ENCODE measurements at places on chromosomes 3 and 15.
A peak's percentile ranks its signal among the peaks of the same experiment; 100 is the strongest.

DNA sequence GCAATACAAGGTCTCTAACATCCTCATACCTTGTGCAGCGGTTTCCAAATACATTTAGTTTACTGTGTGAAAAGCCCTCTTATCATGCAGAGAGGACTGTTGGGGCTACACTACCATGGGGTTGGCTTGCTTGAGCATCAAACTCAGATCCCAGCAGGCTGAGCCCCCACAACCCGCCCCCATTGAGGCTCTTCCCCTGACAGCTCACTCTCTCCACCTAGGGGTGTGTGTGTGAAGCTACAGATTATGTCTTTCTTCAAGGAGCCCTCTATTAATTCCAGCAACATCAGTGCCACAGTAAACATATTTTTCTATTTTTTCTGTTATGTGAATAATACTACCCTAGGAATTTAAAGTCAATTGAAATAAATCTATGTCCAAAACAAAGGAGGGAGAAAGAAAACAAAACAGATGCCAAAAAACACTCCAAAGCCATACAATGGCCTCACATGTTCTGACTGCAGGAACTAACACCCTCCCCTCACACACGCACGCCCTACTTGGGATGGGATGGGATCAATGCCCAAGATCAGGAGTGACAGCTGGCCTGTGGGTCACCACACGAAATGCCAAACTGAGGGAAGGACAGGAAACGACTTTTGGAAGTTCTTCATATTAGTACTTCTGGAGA, 14.7 kb downstream of the TM4SF4 start:
- DNase-seq = no peak

- no peak for DNase-seq
These were observed 30.2 kb downstream of the ZNF710 start for GRCh38 chr15:90031231-90031791.

- no peak for DNase-seq
These were observed 39.7 kb downstream of the MEF2A start for GRCh38 chr15:99605490-99605931.

- DNase-seq = no peak
These were observed 319.8 kb downstream of the IL5RA start for GRCh38 chr3:2790266-2790815.

DNA sequence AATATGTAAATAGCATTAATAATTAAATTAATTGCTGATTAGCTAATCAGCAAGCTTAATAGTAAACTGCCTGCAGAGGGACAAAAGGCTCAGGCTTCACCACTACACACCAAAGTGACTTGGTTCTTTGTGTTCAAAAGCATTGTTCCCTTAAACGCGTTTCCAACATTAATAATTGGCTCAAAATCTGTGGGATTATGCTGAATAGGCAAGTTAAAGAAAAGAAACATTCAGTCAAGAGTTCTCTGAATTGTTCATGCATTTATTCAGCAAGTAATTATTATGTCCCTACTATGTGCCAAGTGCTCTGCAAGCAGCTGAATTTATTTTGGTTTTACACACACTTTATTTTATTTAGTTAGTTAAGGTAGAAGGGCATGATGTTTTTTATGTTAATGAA, 558.5 kb upstream of the ARRDC4 start:
- no peak for DNase-seq

- no peak for DNase-seq
These were observed 283.8 kb downstream of the C3orf38 start for GRCh38 chr3:88433568-88433967.

- no peak for DNase-seq
These were observed 5.8 kb downstream of the LIPC start for GRCh38 chr15:58437531-58438105.

GRCh38 chr15:61857169-61857829, 202.9 kb downstream of the VPS13C start:
- DNase-seq = no peak

DNA sequence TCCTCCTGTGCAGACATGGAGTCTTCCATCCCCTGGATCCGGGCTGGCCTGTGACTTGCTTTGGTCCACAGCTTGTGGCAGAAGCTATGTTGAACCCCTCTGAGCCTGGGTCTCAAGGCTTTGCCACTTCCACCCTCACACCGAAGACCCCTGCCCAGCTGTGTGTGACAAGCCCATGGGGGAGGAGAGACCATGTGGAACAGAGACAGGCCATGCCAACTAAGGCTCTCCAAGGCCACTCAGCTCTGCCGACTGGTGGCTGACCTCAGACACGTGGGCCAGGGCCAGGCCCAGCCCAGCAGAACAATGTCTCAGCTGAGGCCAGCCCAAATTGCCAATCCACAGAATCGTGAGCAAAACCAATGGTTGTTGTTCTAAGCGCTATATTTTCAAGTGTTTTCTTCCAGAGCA, 16.4 kb upstream of the CFAP100 start:
- DNase-seq = no peak

DNA sequence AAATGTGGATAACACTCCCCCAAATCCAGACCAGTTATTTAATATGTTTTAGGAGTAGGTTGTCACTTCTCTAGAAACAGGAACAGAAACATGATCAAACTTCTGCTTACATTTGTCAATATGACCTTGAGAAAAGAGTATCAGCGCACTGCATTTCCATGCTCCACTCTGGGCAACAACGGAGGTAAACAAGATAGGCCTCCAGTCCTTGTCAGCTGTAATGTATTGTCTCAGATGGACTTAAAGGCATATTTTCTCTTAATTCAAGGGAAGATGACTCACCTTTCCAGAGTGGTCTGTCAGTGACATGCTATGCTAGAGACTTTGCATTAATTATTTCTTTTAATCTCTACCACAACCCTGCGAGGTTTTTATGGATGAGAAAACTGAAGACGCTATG, 51.6 kb upstream of the TCF12 start:
- DNase-seq = no peak

DNA sequence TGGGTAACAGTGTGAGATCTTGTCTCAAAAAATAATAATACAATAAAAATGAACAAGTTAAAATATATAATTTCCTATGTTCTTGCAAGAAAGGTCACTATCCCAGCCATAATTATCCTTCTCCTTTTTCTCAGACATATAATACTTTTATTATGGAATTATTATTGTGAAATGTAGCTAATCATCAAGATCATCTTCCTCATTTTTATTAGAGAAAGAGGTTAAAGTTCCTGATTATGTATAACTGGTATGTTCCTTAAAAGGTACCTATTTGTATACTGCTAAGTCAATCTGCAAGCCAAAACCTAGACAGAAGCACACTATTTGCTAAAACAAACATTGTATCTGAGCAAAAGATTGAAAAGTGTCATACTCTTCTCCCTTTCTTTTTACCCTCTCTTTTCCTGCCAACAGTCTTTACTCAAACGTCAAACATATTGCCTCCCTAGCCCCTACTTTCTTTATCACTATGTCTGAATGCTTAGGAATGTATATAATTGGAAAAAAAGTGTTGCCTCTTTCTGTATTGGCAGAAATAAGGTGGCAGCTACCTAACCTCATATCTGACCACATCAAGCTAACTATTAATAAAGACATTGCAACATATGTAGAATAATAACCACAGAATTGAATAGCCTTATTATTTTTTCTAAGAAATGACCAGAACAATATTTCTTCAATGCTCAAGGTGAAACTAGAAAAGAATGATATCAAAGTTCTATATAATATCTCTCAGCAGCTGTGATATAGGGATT, 18.5 kb downstream of the SEC11A start:
- DNase-seq = no peak

GRCh38 chr15:71449956-71450355, 334.7 kb downstream of the THSD4 start:
- no peak for DNase-seq

GRCh38 chr15:70558406-70559264, 204.7 kb downstream of the UACA start:
- no peak for DNase-seq

DNA sequence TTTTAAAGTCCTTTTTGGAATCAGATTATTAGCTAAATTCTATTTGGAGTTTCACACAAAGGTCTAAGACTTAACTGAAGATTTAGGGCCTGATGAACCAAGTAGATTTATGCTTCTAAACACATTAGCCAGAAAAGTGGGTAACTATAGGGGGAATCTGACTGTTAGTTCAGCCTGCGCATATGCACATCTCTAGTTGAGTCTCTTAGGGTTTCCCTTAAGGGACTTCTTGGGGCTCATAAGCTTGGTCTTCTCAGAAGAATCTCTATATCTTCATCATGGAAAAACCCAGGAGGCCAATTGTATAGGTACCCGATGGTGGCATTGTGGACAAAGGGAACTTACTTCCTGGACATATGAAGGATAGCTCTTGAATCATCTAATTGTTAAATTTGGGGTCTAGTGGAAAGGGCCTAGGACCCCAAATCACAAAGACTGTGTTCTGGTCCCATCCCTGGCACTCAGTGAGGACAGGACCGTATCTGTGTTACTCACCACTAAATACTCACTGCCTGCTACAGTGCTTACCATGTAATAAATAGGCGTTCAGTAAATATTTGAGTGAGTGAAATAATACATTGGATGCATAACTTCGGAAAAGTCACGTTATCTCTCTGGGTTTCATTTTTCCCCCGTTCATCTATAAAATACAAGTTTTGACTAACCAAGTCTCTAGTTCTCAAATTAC, 17.0 kb downstream of the SELENOT start:
- no peak for DNase-seq

DNA sequence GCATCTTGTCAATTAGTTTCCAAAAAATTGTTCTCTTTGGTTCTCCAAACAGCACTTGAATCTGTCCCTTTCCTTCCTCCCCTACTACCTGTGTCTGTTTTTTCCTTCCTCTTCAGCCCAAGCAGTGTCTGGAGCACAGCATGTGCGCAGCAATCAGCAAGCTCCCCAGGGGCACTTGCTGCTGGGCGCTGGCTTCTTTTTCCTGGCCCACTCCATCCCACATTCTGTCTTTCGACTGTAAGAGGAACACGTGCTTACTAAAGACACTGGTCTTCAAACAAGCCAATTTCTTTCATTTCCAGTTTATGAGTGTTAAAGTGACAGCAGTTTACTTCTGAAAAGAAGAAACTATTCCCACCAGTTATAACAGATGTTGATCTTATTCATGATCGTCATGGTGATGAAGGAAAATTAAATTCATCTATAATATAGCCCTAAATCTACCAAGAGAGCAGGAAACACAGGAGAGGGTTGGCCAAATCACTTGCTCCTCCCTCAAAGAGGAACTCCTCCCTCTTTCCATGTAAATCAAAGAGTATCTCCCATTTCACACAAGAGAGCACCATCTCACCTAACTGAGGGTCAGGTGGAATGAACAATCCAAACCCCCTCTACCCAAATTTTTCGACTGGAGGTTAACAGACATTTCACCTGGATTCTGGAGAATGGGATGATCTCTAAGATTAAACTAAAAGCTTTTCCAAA, 115.4 kb downstream of the IGF2BP2 start:
- DNase-seq = no peak

GRCh38 chr15:29936353-29937049, 114.2 kb upstream of the TJP1 start:
- DNase-seq = no peak

DNA sequence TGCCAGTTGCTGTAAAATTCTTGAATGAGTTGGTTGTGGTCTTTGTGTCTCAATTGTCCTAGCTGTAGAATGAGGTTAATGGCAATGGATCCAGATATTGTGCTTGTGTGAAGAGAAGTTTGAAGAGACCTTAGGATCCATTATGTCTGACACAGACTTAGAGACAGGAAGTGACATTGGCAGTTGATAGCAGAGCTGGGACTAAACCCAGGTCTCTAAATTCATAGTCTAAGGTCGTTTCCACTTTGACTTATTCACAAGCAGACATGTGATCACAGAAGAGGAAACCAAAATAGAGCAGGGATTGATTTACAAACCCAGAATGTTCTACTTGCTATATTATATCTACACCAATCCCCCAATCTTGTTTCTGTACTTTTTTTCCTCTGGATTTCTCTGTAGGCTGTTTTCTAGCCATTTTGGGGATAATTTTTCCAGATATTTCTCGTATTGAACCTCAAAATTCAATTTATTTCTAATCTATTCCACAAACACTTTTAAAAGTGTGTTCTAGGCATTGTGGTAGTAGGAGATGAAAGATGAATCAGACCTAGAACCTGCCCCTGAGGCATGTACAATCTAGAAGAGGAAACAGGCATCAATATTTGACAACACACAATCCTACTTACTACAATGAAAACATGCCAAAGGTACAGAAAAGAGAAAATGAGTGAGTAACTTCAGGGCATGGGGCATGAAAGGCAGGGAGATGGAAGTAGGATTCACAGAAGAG, 123.3 kb downstream of the NFKBIZ start:
- peak; percentile 34 for DNase-seq

- DNase-seq = no peak
These were observed 34.7 kb downstream of the ANXA2 start for GRCh38 chr15:60363087-60363549.

GRCh38 chr3:138890555-138891187, 55.9 kb upstream of the PIK3CB start:
- DNase-seq = no peak

- DNase-seq = no peak
These were observed 498.6 kb downstream of the NAALADL2 start for GRCh38 chr3:175357758-175358157.

GRCh38 chr15:29873947-29874411, 51.7 kb upstream of the TJP1 start:
- DNase-seq = no peak

GRCh38 chr15:31439328-31439727, 112.7 kb downstream of the KLF13 start:
- no peak for DNase-seq

DNA sequence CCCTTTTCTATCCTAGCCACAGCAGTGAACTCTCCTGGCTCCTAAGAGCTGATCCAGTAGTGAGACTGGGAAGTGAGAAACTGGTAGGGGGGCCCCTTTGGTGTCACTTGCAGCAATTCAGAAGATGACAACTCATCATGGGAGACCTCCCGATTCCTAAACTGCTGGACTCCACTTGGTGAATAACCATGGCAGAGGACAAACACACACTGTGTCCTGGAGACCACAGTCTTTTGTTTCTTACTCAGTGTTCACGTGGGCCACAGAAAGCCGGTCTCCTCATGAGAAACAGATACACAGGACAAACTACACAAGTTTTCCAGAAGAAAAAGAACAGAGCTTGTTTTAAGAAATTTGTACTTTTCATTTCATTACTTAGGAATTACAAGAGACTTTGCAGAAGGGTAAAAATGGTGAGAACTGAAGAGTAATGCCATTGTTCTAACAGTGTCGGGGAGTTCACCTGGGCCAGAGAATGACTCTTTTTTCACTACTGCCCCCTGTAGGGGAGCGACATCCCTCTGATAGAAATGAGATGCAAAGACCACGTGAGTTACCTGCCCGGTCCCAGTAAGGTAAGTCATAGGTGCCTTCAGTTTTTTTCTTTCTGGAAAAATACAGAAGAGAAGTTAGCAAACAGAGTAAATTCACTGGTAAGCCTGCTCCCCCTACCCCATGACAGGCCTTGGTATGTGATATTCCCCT, 38.1 kb downstream of the ST3GAL6 start:
- no peak for DNase-seq
